ENCODE measurements at places on chromosomes 2 and 18.

- no peak for DNase-seq
Observed at GRCh38 chr2:131493199-131493968, 1.2 kb upstream of the MZT2A start.

DNA sequence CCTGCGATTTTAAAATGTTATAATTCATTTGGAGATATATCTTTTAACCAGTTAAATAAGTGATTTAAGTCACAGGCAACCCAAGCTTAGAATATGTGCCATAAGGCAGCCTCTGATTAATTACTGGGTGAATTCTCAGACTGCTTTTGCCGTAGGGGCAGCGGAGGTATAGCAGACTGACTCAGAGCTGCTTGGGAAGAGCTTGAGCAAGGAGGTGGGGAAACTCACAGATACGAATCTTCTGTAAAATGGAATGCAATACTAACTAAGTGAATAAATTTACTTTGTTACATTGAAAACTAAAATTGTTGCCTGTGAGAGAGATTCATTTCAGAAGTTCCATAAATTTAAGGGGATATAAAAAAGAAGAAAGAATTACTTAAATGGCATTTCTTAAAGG lies 115.4 kb downstream of the KYNU start:
- no peak for DNase-seq

DNA sequence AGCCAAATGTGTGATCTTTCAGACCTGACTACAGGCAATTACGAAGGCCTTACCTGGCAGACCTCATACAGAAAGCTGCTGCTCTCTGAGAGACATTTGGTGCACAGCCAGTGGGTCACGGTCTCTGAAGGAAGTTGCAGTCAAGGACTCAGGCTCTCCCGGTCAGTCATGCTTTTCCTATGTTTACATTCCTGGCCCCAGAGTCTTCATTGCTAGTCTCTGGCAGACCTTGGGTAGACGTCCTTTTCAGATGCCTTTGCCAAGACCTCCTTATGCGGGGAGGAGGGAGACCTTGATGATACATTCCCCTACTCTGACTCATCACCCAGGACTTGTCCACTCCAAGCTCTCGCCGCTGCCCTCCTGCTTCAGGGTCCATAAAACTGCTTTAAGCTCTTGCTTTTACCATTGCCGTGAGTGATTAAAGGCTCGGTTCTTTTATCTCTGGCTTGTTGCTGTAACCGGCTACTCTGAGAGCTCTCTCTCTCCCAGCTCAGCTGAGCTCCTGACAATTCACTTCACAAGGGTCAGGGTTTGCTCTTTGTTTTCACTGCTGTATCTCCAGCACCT lies 62.0 kb upstream of the SLC35F5 start:
- peak; percentile 10 for DNase-seq

DNA sequence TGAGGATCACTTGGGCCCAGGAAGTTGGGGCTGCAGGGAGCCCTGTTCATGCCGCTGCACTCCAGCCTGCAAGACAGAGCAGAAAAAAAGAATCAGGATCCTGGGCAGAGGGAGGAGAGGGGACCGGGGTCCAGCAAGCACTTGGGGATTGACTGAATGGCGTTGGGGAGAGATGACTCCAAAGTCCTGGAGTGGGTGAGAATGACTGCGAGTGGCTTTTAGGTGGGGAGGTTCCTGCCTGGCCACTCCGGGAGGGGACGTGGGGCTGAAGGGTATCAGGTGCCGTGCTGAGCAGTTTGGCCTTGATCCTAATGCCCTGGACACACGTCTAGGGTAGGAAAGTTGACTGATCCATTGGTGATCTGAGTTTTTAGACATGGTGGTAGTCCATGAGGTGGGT lies 3.5 kb upstream of the NFATC1 start:
- DNase-seq: no peak

DNA sequence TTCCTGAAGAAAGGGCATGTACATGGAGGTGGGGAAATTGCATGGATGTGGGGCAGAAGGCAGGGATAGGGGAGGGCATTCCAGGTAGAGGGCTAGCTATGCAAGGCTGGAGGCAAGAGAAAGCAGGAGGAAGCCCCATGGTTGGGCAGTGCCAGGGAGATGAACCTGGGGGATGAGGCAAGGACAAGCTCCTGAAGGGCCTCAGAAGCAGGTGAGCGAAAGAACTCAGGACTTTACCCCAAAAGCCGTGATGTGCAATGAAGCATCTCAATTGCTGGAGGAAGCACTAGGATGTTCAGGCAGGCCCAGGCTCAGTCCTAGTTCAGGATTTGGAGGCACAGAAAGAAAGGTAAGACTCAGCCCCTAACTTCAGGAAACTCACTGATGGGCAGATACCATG lies 117.0 kb upstream of the EPAS1 start:
- no peak for DNase-seq

GRCh38 chr2:47269316-47270232 lies 114.5 kb upstream of the STPG4 start:
- peak; percentile 57 for DNase-seq

DNA sequence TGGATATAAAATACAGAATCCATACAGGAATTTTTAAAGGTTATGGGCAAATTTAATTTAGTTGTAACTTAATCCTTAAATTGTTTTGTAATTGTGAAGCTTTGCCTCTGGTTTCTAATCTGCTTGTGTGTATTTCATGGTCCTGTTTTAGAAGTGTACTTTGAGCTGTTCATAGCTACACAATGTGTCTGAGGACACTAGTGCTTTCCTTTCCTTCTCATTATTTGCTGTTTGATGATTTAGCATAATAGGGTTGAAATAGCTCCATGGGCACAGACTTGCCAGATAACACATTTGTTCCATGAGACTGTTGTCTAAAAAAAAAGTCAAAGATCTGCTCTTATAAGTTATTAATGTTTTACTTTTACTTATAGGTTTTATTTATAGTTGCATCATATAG lies 134.2 kb downstream of the MYO1B start:
- DNase-seq: no peak

DNA sequence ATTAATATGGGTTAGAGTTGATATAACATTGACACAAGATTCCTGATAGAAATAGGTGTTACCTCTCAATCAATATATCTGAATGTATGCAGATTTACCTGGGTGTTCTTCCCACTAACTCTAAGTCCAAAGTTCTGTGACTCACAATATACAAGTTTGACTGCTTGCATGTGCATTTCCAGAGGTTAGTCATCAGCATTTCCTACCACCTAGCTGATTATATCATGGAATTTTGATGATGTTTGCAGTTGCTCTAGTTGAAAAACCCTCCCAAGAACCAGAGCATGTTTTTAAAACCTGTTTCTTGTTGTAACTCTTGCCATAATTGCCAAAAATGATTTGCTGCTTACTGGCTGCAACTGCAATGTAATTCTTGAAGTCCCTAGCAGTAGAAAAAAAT lies 15.0 kb upstream of the DSG1 start:
- DNase-seq: peak; percentile 36

- DNase-seq: no peak
Observed at GRCh38 chr2:66202586-66202985, 232.3 kb upstream of the MEIS1 start.

DNA sequence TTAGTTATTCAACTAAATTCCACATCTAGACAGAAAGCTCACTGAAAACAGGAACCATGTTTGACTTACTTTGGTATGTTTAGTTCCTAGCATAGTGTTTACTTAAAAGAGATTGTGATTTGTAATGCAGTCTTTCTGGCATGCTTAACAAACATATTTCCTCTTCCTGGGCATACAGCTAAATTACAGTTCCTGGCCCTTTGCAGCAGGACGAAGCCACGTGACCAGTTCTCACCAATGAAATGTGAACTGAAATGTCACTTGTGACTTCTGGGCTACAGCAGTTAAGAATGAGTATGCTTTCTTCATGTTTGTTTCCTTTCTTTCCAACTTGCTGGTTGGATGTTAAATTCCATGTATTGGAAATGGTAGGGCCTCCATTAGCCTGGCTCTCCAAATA lies 330.5 kb downstream of the FIGN start:
- no peak for DNase-seq

DNA sequence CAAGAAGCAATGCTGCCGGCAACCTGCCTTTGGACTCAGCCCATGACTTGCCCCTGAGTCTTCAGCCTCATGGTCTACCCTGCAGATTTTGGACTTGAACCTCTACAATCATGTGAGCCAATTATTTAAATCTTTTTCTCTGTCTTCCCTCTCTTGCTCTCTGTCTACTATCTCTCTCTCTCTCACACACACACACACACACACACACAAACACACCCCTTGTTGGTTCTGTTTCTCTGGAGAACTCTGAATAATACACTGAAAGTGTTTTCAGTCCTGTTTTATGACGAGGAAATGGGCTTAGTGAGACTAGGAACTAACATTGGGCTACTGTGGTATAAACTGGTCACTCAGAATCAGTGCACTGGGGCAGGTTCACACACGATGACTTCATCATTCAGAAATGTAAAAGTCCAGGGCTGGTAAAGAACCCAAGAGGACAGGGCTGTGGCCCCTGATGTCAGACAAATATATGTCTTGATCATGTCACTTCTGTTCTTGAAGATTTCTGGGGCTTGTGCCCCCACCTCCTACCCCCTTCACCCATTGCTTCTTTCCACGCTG lies 266.1 kb upstream of the SIX2 start:
- DNase-seq: peak; percentile 67

- no peak for DNase-seq
Observed at GRCh38 chr2:206000776-206001175, 85.2 kb downstream of the INO80D start.

- no peak for DNase-seq
Observed at GRCh38 chr2:241890524-241891235, 21.2 kb downstream of the RTP5 start.

DNA sequence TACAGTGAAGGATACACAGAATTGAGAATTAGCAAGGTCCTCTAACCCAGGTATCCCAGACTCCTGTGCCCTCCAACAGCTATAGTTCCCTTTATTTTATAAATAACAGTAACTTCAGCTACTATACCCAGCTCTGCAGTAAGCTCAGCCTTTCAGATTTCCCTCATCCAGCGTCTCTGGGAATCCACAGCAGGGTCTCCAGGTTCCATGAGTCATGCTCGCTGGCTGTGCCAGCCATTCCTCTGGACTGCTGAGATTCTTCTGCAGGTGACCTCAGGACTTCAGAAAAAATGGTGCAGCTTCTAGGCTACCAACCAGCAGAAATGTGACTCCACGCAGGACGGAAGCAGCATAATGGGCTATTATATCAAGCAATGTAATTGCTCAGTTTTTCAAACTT lies 419.3 kb downstream of the ZNF516 start:
- no peak for DNase-seq

DNA sequence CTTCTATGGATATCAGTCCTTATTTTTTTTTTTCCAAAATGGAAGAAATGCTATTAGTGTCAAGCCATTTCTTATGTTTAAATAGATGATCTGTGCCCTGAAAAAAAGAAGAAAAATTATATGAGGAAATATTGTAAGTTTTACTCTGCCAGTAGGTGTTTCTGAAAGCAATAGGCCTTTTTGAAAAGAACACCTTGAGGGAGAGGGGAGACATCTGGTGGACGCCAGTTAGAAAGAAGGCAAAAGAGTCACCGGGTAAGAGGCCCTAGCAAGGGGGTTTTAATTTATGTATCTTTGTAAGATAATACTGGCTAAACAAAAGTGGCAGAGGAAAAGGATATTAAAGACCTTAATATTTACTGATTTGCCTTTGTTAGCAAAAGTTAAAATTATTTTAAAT lies 56.1 kb downstream of the DYNAP start:
- peak; percentile 10 for DNase-seq

DNA sequence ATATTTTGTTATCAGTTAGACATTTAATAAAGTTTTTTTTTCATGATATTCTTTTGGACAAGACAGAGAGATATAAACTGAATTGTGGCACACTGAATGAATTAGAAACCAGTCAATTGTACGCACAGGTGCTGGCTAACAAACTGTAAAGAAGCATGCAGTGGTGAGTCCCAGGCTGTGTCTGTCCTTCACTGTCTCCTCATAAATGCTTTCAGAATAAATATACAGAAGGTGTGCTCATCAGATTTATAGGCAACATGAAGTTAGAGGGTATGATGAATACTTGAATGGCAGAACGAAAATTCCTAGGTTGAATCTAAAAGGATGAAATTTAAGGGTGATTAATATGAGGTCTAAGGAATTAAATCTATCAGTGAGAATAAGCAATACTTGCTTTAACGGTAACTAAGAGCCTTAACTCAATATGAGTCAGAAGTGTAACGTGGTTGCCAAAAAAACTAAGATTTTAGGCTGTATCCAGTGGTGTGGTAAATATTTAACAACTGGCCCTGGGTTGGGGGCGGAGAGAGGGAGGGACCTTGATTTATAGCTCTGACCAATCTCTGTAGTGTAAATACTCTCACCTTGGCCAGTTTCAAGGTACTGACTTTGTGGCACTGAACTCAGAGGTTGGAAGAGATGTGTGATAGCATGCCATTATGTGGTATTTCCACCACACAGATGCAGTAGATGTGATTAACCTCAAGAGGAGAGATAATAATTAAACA lies 41.9 kb upstream of the AAK1 start:
- DNase-seq: no peak

GRCh38 chr2:70801607-70802263 lies 11.3 kb upstream of the FIGLA start:
- DNase-seq: no peak

GRCh38 chr18:79849328-79850207 lies 51.8 kb downstream of the KCNG2 start:
- DNase-seq: no peak

GRCh38 chr2:207337234-207338219 lies 171.8 kb upstream of the KLF7 start:
- no peak for DNase-seq

DNA sequence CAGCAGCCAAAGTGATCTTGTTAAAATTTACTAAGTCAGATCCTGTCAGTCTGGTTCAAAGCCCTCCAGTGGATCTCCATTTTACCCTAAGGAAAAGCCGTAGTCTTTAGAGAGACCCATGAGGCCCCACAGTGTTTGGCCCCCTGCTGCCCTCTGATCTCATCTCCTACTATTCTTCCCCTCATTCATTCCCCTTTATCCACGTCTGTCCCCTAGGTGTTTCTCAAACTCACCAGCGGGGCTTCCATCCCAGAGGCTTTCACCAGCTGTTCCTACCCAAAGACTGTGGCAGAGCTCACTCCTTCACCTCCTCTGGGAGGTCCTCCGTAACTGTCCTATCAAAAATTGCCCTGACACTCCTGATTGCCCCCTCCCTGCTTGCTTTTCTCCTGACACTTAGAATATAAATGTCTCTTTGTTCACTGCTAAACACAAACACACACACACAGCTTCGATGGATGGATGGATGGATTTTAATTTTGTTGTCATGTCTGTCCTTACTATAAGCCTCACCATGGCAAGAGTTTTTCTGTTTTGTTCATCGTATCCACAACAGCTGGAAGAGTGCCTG lies 26.1 kb downstream of the LIMS1 start:
- DNase-seq: no peak

- peak; percentile 12 for DNase-seq
Observed at GRCh38 chr2:98455494-98455976, 10.9 kb downstream of the INPP4A start.

GRCh38 chr2:8125741-8126711 lies 555.8 kb upstream of the ID2 start:
- DNase-seq: no peak

GRCh38 chr2:182792441-182792840 lies 74.0 kb downstream of the FRZB start:
- peak; percentile 26 for DNase-seq
